ENCODE measurements at places on chromosomes 5 and 9.
A peak's percentile ranks its signal among the peaks of the same experiment; 100 is the strongest.

- no peak for DNase-seq
Observed at GRCh38 chr9:133943781-133944745, 48.1 kb downstream of the VAV2 start.

DNA sequence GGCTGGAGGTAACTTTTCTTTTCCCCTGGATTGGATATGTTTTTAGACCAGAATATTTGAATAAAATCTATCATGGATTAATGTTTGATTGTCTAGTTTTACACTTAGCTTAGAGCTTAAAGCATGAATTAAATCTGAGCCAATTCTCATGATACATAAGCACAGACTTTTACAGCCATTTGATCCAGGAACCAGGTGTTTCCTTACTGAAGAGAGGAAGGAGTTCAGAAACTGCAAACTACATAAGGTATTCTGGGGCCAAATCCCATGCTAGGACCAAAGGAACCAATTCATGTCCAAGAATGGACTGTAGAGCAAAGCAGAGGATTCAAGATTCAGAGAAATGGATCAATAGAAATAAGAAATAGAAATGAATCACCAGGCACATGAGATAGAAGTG lies 360.4 kb upstream of the ZNF608 start:
- no peak for DNase-seq

- DNase-seq: no peak
Observed at GRCh38 chr5:170375283-170375682, 13.9 kb downstream of the KCNMB1 start.

DNA sequence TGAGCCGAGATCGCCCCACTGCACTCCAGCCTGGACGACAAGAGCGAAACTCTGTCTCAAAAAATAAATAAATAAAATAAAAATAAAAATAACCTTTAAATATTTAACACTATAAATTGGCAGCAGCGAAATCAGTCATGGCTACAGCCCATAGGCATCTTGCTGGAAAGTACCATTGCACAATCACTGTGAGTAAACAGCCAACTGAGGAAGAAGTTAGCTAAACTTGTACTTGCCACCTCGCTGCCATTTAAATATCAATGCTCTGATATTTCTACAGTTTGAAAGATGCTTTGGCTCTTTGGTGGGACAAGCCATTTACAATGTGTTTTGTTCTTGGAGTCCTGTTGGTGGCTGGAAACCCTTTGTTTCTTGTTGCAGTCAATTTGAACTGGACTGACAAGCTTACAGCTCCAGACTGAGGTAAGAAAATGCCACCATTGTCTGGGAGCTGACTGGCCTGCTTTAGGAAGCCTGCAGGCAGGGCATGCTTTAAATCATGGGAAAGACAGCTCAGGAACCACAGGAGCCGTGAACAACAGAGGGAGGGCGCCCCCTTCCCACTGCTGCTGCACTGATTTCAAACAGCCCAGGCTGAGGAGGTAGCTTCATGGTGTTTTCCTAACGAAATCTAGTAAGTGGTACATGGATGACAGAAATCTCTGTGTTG lies 322.8 kb upstream of the RFX3 start:
- no peak for DNase-seq

- no peak for DNase-seq
Observed at GRCh38 chr5:89129941-89130340, 247.0 kb upstream of the MEF2C start.

- DNase-seq: no peak
Observed at GRCh38 chr9:134386951-134387831, 60.9 kb downstream of the RXRA start.

DNA sequence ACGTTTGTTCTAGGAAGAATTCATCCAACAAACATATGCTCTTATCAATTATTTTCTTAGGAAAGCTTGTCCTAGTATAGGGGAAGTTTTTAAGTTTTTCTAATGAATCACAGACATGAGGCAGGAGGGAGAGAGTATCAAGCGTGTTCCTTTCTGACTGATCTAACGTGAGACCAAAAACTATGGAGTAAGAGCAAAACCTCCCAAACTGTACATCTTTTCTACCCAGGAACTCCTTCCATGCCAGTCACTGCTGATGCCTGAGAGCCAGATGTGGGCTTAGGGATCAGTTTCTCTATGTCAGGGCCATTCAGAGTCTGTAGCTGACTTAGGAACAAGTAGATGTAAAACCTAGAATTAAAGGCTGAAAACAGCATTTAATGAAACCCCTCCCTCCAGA lies 51.7 kb upstream of the NFIB start:
- peak; percentile 44 for DNase-seq

- DNase-seq: no peak
Observed at GRCh38 chr5:40680741-40681362, 1.1 kb downstream of the PTGER4 start.

DNA sequence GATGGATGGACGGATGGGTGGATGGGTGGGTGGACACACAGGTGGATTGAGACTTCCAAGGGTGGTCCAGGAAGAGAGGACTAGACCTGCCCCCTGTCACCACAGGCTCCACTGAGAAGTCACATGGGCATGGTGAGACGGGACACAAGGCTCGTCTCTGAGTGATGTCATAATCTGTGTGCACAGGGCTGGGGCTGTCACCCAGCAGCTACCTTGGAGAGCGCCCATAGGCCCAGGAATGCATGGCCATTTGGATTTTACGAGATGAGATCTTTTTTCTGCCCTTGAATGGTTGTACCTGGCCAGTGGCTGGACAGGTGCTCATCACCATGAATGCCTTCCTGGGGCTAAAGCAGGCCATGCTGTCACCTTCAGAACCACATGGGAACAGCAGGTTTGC lies 3.1 kb downstream of the OLFM1 start:
- no peak for DNase-seq

GRCh38 chr5:332843-333242 lies 11.3 kb downstream of the AHRR start:
- DNase-seq: no peak

- DNase-seq: peak; percentile 50
Observed at GRCh38 chr9:16202914-16203728, 650.3 kb downstream of the CCDC171 start.

DNA sequence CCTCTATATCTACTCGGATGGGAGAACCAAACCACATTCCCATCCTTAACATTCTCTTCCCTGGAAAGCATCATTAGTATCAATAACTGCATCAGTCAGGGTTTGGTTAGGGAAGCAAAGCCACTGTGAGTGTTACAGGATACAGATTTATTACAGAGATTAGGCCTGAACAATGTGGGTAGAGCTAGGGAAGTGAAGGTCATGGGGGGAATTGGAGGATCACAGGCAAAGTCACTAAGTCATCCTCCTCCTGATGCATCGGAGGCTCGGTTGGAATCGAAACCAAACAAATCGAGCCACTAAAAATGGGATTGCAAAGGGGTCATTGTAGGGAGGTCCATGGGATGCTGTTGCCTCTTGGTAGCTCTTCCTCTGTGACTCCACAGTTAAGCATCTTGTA lies 61.8 kb upstream of the ZBTB43 start:
- DNase-seq: no peak

GRCh38 chr5:174313615-174314014 lies 268.1 kb downstream of the NSG2 start:
- no peak for DNase-seq

GRCh38 chr5:153352685-153353219 lies 137.7 kb upstream of the GRIA1 start:
- no peak for DNase-seq

GRCh38 chr5:151005187-151005949 lies 15.0 kb upstream of the GPX3 start:
- DNase-seq: no peak

DNA sequence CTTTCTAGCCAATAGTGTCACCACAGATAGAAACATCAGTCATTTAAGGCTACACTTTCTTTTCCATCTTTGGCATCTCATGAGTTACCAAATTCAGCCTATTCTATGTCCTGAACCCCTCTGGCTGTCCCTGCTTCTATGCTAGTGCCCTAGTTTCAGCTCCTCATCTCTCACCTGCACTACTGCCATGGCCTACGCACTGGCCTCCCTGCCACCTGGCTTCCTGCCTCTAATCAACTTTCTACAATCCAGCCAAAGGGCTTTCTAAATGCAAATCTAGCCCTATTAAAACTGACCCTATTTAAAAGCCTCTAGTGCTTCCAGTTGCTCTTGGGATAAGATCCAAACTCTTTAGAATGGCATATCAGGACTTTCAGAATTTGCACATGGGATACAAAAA lies 482.9 kb downstream of the TMEM38B start:
- DNase-seq: no peak

- no peak for DNase-seq
Observed at GRCh38 chr5:60163762-60164161, 270.2 kb upstream of the PDE4D start.

DNA sequence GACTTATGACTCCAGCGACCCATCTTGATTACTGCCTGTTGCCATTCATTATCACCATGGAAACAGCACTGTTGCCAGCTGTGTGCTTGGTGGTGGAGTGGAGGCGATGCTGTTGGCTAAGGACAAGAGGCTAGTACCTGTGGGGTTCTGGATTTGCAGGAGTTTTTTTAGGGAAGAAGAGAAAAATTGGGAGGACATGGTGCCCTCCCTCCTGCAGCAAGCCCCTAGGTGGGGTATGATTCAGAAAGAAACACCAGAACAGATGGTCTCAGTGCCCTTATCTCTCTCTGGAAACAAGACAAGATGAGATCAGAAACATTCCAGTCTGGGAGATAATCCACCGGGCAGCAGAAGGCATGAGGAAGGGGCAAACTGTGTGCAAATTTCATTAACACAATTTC lies 87.8 kb upstream of the TLR4 start:
- DNase-seq: no peak

DNA sequence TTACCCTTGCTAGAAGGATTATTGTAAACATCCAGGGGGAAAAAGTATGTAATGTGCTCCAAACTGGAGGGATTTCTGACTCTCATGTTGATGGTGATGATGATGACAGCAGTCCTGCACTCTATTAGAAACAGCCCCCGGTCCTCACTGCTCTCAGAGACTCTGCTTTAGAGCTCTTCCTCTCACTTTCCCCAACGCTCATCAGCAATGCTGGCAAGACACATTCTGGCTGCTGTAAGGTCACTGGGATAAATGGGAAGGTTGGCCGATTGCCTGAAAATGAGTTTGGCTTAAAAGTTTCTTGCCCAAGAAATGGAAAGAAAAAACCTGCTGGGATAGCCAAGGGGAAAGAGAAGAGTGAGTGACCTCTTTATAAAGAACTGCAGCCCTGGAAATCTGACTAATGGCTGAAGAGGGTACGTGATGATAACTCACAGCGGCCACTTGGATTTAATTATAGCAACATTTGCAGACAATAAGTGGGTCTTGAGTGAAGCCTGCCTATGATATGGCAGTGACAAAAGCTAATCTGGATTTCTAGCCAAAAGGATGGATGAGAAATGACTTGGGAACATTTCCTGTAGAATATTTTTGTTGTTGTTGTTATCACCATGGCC lies 235.8 kb downstream of the TMEM38B start:
- DNase-seq: no peak

GRCh38 chr9:96169901-96170300 lies 132.1 kb downstream of the HSD17B3 start:
- DNase-seq: no peak

- no peak for DNase-seq
Observed at GRCh38 chr5:139137697-139138096, 60.5 kb downstream of the SIL1 start.

DNA sequence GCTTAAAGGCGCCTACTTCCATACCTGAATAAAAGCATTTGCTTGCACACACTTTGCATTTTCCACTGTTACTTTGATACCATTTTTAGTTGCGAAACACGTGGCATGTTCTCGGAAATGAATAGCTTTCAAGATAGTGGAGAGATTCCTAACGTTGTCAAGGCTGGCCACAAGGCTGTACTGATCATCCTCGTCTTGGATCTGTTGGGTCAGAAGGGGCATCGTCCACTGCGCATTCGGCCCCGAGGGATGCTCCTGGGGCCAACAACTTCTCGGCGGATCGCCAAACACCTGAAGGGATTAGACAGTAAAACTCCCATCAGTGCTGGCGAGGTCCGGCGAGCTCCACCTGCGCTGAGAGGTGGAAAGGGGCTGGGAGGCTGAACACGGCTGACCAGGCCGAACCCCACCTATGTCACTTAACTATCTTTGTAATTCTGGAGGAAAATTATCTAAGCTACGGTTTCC lies 599 bp downstream of the RAD1 start:
- no peak for DNase-seq

DNA sequence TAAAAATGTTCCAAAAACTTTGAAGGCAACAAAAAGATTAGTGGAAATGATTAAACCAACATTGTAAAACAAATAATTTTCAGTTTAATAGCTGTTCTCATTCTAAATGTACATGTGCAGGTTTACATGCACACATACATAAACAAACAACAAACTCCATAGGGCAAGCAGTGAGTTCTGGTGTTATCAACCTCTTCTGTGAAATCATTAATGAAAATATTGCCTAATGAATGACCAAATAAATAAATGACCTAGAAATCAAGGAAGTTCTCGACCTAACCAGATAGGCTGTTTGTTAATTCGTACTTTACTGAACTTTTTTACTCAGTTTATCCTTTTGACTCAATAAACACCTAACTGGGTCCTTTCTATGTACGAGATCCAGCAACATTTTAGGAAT lies 165.5 kb upstream of the RORB start:
- no peak for DNase-seq

DNA sequence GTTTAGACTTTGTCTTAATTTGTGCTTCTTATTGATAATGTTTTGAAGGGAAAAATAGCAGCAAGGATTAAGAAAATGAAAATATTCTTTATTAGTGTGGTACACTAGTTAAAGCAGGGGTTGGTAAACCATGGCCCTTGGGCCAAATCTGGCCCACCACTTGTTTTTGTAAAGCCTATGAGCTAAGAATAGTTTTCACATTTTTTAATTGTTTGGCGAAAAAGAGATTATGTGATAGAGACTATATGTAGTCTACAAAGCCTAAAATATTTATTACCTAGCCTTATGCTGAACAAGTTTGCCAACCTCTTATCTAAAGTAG lies 57.2 kb downstream of the KCNN2 start:
- no peak for DNase-seq

- DNase-seq: no peak
Observed at GRCh38 chr9:101650142-101650541, 55.4 kb upstream of the PPP3R2 start.

DNA sequence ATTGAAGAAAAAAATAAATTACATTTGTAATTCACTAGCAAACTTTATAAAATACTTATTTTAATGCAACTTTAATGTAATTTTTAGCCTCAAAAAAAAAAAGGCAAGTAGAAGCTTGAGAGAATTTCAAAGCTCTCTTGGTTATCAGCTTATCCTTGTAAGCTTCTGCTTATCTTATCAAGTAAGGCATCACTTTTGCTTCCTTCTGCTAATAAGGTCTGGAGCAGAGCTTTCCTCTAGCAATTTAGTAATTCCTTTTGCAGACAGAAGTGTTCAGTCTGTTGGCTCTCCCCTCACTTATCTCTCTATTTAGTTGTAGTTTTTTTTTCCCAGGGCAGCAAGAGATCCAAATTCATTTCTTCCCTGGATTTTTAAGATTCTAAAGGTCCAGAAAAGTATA lies 525.0 kb downstream of the ISL1 start:
- DNase-seq: no peak

GRCh38 chr5:165521816-165522610 lies 2016.6 kb downstream of the MAT2B start:
- DNase-seq: no peak

- DNase-seq: peak; percentile 83
Observed at GRCh38 chr9:120868676-120869359, 8.2 kb downstream of the PHF19 start.

- DNase-seq: no peak
Observed at GRCh38 chr9:136695435-136695895, 8.2 kb upstream of the AGPAT2 start.

- DNase-seq: no peak
Observed at GRCh38 chr5:96972599-96973334, 36.9 kb downstream of the LNPEP start.
